KBM-7 (cell line): ENCODE measurements at places on chromosomes 13 and 19.
A peak's percentile ranks its signal among the peaks of the same experiment; 100 is the strongest.

DNA sequence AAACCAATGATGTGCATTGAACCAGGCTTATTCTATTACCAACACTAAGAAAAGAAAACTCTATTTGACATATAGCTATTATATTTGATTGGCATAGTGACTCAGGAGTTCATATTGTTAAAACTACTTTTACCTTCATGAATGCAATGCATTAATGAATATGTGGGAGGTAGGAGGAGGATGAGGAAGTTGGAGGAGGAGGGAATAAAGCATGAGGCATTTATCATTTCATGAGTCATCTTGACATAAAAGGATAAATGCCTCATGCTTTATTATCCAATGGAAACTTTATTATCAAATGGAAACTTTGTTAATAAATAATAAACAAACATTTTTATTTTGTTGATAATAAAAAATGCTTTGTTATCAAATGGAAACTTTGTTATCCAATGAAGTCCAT is 116.5 kb downstream of the SPRY2 start:
- DNase-seq = peak; percentile 29

GRCh38 chr13:40096357-40096901 is 441.0 kb downstream of the COG6 start:
- no peak for DNase-seq

- no peak for DNase-seq
Measured at GRCh38 chr19:13827656-13828055, 32.4 kb downstream of the ZSWIM4 start.

DNA sequence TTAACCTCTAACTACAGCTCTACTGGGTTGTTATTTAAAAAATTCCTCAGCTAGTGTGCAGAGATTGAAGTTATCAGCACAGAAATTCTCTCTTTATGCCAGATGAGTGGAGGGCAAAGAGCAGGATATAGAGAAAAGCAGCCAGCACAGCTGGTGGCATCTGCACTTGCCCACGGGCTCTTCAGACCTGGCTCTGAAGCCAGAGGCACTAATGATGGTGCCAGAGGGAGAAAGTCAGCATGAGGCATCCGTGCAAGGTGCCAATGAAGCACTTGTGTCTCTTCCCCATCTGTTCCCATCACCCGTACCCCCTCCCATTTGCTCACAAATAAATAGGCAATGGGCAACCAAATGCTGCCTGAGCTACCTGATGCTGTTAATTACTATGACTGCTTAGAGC is 138.9 kb downstream of the OLFM4 start:
- DNase-seq = no peak

DNA sequence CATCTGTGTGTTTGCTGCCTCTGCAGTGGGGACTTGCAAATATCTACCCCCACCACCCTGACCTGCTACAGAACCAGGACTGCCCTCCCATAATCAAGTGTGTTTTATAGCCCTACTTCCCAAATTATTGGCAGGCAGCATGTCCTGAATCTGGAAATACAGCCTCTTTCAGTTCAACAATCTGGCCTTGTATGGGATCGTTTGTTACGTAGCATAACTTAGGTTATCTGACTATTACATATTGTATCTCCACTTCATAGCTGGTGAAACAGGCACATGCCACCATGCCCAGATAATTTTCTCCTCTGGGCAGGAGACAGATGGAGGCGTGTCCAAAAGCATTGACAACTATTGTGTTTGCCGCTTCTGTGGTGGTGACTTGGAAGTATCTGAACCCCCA is 66.7 kb upstream of the ADGRL1 start:
- no peak for DNase-seq

DNA sequence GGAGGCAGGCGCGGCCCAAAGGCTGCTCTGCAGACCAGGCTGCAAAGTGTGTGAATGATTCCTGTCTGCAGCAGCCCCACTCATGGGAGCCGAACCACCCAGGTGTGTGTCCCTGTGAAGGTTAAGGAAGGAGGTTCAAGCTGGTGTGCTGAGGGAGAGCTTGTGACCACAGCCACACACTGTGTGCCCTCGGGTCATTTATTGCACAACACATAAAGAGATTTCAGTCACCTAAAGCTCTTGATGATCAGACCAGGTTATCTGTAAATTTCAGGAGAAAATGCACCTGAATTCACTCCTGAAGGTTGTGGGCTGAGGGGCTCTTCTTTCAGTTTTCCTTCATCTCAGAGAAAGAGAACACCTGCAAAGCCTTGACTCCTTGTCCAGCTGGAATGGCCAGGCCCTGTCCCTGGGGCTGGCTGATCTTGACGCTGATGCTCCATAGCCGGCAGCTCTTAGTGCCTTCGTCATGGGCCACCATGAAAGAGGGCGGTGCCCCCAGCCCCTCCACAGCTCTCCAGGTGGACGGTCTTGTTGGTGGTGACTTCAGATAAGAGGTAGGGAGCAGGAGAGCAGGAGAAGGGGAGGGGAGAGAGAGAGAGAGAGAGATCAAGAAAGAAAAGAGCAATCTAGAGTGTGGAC is 110.8 kb upstream of the C1QTNF9B start:
- no peak for DNase-seq

DNA sequence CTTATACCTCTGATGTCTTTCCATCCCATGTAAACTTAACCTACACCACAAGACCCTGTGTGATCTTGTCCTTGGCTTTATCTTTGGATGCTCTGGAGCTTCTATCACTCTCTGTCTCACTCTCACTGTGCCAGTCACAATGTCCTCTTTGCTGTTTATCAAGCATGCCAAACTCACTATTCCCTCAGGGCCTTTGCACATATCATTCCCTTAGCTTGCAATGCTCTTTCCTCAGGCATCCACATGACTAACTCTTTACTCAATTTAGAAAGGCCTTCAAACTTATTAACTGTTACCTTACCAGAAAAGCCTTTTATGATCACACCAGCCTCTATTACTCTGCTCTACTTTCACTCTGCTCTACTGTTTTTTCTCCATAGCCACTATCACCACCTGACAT is 354.1 kb downstream of the RFC3 start:
- no peak for DNase-seq

GRCh38 chr19:46809534-46810272 is 21.3 kb upstream of the SLC1A5 start:
- no peak for DNase-seq

DNA sequence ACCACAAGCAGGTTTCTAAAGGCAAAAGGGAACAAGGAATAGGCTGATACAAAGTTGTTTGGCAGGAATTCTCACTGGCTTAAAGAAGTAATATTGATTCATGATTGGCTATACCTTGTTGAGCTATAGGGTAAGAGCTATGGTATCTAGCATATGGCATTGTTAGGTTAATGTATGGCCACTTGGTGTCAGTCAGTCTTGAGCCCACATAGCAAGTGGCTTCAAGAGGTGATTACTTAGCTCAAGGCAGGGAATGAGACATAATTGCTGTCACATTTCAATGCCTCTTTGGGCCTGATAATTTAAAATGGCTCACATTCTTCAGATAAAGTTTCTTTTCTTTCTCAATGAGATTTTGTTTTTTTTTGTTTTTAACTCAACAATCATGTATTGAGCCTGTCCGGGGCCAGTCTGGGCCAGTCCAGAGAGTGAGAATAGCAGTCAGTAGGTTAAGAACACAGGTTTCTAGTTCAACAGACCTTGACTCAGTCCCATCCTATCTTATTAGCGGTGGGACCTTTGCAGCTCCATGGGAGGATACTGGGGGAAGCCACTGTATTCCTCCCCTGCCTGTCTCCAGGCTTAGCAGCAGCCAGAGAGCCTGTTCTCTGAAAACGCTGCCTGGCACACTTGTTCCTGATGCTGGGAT is 45.8 kb upstream of the RCBTB2 start:
- DNase-seq = no peak

GRCh38 chr19:39829702-39830275 is 4.2 kb downstream of the DYRK1B start:
- DNase-seq = no peak

GRCh38 chr13:50365408-50366391 is 350.5 kb downstream of the KCNRG start:
- DNase-seq = no peak

GRCh38 chr19:35938282-35939224 is 2.4 kb downstream of the LRFN3 start:
- DNase-seq = no peak

GRCh38 chr13:58767566-58767965 is 1136.0 kb downstream of the PCDH17 start:
- no peak for DNase-seq

DNA sequence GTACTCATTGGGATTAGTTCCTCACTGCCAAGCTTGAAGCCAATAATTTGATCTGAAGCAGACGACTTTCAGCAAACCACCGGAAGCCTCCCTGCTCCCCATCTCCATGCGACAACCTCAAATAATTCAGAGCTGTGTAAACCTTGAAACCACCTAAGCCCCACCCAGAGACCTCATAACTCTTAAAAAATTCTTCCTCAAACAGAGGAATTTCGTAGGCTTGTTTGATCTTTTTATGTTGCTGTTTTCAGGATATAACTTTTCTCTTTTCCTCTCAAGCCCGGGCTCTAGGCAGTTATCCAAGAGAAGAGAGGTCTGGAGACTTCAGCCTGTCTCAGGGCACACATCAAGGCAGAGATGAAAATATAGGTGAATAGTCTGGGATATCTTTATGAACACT is 311.6 kb downstream of the KCNRG start:
- peak; percentile 63 for DNase-seq

GRCh38 chr19:10246511-10246910 is 5.5 kb upstream of the MRPL4 start:
- DNase-seq = no peak

DNA sequence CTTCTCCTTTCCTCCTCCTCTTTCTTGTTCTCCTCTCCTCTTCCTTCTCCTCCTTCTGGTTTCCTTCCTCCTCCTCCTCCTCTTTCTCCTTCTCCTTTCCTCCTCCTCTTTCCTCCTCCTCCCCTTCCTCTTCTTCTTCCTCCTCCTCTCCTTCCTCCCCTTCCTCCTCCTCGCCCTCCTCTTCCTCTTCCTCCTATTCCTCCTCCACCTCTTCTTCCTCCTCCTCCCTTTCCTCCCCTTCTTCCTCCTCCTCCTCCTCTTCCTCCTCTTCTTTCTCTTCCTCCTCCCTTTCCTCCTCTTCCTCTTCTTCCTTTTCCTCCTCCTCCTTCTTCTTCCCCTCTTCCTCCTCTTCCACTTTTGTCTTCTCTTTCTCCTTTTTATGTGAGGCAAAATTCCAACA is 55.0 kb upstream of the ADGRE1 start:
- no peak for DNase-seq

DNA sequence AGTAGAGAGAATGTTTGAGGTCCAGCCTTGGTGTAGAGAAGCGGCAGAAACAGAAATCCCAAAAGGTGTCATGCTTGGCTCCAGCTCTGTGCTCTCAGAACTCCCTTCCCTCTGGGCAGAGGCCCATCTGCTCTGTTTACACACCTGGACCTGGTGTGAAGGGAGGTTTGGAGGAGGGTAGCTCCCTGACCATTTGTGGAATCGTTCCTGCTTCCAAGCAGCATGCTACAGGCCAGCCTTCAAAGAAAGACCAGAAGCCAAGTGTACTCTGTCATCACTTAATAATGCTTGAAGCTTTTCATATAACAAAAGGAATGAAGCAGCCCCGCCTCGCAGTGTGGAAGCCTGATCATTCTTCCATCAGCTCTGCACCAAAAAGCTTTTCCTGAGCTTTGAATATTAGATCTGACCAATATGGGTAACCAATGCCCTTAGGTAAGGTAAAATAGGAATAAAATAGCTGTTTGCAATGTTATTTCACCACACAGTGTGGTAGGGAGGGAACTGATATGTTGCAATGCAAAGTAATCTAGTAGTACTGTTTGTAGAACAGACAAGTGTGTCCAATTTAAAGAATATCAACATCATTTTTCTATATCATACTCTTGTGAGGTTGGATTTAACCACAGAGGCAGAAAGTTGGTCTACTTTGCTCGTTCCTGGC is 63.3 kb downstream of the ZIC5 start:
- DNase-seq = no peak

GRCh38 chr19:5132206-5132560 is 163.3 kb downstream of the KDM4B start:
- no peak for DNase-seq

DNA sequence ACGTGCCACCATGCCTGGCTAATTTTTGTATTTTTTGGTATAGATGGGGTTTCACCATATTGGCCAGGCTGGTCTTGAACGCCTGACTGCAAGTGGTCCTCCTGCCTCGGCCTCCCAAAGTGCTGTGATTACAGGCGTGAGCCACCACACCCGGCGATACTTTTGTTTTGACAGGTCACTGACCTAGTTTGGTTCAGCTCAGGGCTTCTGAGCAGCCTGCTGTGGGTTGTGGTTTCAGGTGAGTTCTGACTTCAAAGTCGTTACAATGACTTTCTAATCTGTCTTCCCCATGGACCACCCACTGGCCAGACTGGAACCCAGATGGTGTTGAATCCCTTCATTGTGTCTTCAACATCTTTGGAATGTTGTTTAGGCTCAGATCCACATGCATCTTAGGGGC is 73.8 kb downstream of the TRPM4 start:
- no peak for DNase-seq

DNA sequence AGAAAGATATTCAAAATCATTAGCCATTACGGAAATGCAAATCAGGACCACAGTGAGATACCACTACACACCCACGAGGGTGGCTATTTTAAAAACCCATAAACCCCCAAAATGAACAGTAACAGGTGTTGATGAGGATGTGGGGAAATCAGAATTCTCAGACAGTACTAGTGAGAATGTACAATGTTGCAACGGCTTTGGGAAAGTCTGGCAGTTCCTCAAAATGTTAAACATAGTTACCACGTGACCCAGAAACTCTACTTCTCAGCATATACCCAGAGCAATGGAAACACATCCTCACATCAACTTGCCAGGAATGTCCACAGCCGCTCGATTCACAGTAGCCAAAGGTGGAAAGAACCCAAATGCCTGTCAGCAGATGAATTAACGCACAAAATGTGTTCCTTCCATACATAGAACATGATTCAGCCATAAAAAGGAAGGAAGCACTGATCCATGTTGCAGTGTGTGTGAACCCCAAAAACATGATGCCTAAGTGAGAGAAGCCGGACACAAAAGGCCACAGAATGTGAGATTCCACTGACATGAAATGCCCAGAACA is 7.0 kb downstream of the PLVAP start:
- peak; percentile 83 for DNase-seq

- DNase-seq = no peak
Measured at GRCh38 chr19:53866865-53867224, 838 bp upstream of the MYADM start.

GRCh38 chr19:18674616-18675015 is 8.9 kb upstream of the CRTC1 start:
- DNase-seq = no peak

DNA sequence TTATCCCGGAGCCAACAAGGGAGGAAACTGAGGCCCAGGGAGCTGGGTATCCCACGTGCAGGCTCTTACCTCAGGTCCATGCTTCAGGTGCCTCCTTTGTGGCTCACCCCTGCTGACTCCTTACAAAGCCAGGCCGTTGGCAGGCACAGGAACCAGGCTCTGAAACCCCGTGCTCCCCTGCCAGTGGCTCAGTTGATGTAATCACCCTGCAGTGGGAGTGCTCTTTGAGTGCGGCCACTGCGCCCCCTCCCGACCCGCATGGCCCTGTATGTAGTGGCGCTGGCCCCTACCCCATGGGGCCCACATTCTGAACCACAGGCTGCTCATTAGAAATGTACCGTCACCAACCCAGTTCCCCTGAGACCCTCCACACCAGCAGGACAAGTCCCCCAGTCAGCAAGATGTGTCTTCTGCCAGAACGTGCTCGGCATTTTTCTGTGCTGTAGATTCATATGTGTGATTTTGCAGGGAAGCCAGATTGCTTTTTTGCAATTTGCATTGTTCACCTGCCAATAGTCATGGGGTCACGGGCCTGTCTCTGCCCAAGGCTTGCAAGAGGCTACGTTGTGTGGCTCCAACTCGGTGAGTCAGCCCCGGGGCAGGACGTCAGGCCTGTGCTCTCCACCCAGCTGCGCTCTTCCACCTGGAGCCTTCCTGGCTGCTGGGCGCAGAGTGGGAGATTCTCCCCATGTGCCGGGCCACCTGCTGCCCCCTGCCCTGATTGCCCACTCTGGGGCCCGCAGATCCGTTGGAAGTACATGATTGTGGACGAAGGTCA is 60.3 kb downstream of the SMARCA4 start:
- no peak for DNase-seq
